SW 1271 (cell line): ENCODE measurements at places on chromosomes 7 and 10.

DNA sequence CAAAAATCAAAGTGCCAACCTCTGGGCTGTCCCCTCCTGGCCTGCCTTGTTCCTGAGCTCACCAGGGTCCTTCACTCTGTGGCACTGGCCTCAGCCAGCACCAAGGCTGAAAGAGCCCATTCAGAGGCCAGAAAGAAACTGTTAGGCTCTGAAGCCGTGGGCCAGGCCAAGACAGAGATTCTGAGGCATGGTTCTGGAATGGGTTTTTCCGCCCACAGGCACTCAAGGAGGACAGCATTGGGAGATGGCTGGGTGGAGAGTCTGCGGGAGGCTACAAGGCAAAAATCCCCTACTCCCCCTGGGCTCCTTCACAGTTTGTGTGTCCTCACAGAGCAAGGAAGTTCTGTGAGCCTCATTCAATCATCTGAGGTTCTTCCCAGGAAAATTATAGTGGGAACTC lies 31.7 kb downstream of the GRIFIN start:
- no peak for DNase-seq

DNA sequence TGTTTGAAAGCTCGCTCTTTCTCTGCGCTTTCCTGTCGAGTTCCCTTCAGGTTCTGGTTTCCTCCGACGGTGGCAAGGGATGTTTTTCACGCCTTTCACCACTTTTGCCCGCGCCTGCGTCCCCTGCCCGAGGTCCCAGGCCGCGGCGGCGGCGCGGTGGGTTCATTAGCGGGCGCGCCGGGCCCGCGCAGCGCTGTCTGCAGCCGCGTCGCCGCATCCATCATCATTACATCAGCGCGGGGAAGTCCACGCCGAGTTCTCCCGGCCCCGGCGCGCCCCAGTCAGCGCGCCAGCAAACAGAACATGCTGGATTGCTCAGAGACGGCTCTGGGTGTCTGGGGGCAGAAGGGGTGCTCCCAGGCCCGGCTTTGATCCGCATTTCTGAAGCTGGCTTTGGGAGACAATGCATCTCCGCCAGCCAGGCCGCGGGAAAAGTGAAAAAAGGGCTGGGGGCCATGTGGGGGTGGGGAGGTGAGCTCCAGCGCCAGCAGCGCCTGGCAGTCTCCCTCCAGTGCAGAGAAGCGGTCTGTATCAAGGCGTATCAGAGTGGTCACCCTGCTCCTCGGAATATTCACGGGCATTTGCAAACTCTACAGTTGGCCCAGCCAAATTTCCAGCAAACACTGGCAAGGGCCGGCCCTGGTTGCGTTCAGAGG lies 8.9 kb downstream of the GLI3 start:
- DNase-seq: no peak

GRCh38 chr7:87878208-87878735 lies 2.0 kb downstream of the DBF4 start:
- DNase-seq: no peak

GRCh38 chr7:69654381-69654780 lies 56.1 kb downstream of the AUTS2 start:
- DNase-seq: no peak

- DNase-seq: no peak
These were observed 235.0 kb upstream of the PLPP4 start for GRCh38 chr10:120221873-120222485.

- DNase-seq: no peak
These were observed 179.4 kb downstream of the CNTNAP2 start for GRCh38 chr7:146296028-146296427.

DNA sequence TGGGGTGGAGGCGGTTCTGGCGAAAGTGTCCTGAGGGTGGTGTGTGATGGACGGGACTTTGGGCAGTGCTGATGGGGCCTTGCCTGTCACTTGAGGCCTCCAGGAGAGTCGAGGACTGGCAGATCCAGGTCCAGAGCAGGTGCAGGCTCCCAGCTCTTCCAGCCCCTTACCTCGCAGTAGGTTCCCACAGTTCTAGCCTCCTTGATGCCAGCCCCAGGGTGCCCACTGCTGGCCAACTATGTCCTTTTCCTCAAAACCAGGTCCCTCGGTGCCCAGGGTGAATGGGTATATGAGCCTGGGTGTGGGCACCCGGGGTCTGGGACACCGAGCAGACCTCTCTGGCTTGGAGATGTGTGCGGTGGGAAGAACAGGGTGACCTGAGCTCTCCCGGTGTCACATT lies 8.3 kb downstream of the FAM20C start:
- DNase-seq: no peak

GRCh38 chr10:45399113-45399512 lies 25.1 kb downstream of the ALOX5 start:
- no peak for DNase-seq

DNA sequence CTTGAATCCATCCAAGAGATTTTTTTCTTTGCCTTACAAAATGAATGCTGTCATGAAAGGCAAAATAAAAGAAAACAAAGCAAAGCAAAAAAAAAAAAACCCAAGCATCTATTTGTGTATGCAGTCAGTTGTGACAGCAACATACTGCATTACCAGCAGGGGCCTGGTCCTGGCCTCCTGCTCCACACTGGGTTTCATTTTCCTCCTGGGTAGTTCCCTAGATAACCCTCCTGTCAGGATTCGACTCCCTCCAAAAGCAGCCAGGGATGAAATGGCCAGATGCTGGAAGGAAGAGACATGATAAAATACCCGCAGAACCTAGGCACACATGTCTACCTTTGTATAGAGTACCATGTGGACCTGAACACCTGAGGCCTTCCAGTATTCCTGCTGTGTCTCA lies 148.6 kb downstream of the NRCAM start:
- DNase-seq: no peak

DNA sequence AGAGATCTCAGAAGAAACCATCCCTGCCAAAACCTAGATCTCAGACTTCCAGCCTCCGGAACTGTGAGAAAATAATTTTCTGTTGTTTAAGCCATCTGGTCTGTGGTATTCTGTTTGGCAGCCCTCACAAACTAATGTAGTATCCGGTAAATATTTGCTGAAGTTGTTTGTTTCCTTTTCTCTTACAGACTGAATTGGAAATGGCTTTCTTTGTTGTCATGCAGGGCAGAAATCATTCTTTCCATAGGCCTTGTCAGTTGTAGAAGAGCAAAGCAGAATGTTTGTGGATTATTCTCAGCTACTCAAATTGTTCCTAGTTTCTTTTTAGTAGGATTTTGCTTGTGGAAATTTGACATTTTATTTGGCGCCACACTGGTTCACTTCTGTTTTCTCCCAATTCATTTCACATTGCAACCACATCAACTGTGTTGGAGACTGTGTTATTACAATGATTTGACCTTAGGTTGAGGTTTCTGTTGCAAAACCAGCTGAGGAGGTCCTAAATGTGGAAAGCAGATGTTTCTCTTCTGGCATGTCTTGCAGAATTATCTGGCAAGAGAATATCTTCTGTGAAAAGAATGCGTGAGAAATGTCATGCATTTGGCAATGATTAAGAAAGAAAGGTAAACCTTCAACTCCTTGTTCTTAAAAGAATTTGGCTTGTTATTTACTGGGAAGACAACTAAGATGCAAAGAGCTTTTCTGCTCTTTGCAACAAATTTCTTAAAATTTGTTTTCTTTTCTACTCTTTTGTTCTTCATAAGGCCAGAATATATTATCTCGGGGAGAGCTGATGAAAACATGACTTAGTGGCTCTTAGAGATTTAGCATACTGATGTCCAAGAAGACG lies 25.8 kb downstream of the ACTA2 start:
- no peak for DNase-seq

DNA sequence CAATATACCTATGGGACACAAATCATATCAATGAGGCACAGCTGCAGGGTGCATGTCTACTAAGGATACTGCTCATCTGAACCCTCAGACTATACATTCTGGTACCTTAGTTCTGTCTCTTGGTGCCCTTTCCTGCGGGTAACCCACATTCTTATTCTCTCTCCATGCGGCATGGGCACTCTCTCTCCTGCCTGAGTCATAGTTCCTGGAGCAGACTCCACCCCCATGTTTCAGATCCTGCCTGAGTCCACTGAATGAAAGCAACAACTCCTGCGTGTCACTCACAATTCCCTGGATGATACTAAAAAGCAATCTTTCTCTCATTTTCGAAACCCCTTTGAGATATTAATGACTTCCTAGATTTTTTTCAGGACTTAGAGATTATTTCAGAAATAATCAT lies 653.1 kb upstream of the C7orf33 start:
- no peak for DNase-seq

- DNase-seq: peak; percentile 99
These were observed 11.7 kb upstream of the VIM start for GRCh38 chr10:17216217-17216900.

- DNase-seq: no peak
These were observed 208.5 kb downstream of the EBF3 start for GRCh38 chr10:129755621-129756020.

DNA sequence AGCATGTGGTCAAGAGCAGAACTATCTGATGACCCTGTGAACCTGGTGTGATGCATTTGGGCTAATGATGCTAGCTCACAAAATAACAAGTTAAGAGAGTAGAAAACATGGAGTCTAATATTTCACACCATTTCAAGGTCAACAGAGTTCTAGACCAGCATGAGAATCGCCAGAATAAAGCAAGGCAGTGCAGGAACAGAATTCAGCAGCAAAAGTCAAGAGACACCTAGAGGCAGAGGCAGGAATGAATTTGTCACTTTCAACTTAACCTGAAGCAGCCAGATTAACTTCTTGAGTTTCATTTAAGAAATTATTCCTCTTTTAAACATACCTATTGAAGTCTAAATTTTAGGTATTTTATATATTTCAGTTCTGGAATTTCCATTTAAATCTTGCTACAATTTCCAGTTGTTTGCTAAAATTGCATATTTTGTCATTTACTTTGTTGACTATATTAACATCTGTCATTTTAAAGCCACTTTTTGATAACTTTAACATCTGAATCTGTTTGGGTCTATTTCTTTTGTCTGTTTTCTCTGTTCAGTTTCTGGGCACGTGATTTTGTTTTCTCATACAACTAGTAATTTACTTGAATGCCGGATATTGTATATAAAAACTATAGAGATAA lies 44.2 kb upstream of the PRSS58 start:
- DNase-seq: peak; percentile 21

GRCh38 chr7:131272086-131272485 lies 55.6 kb upstream of the MKLN1 start:
- DNase-seq: no peak
